Gastroesophageal sphincter (tissue), 4 donors: ENCODE measurements at places on chromosomes 13 and 19. TPM values are rescaled to one million over a fixed set of nuclear protein-coding genes. Genes with fewer than 3 reads are reported as not detected.
A peak's percentile ranks its signal among the peaks of the same experiment; 100 is the strongest.

The GJB2 gene
- 0.54 TPM for total RNA-seq

The ZNF550 gene
- total RNA-seq = 5.0 TPM

The LENG8 gene
- 48.6 TPM for total RNA-seq

The MISP3 gene
- 2.7 TPM for total RNA-seq

DNA sequence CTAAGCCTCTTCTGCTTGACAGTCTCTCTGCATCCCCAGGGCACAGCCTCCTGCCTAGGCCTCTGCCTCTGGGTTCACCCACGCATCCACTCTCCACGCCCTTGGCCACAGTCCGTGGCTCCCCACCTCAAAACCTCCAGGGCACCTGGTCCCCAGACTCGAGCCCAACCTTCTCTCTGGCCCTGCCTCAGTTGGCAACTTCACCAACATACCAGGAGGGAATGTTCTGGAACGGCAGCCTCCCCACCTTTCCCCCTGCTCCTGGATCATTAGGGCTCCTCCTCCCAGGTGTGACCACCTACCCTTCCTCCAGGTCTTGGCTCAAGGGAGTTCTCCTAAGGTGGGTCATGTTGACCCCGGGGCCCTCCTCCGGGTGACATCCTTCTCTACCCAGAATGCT lies 69.1 kb downstream of the SOX1 start:
- no peaks in the 10 kb centered on the region for H3K4me1 ChIP-seq
- no peak overlapping the region for H3K27ac ChIP-seq
- no peaks in the 10 kb centered on the region for H3K36me3 ChIP-seq
- ATAC-seq = no peak
- H3K27me3 ChIP-seq = peaks cover 65% of the 10 kb centered on the region

- no peaks in the 10 kb centered on the region for H3K36me3 ChIP-seq
- no peaks in the 10 kb centered on the region for H3K27me3 ChIP-seq
- H3K4me1 ChIP-seq = no peaks in the 10 kb centered on the region
- no peak for ATAC-seq
- H3K27ac ChIP-seq = no peak overlapping the region
- no peak overlapping the region for H3K4me3 ChIP-seq
Measured at GRCh38 chr13:32720026-32720425, 133.8 kb downstream of the PDS5B start.

- H3K4me1 ChIP-seq = no peaks in the 10 kb centered on the region
- no peaks in the 10 kb centered on the region for H3K27me3 ChIP-seq
- no peaks in the 10 kb centered on the region for H3K36me3 ChIP-seq
Measured at GRCh38 chr13:77528834-77529500, 6.5 kb upstream of the SCEL start.

DNA sequence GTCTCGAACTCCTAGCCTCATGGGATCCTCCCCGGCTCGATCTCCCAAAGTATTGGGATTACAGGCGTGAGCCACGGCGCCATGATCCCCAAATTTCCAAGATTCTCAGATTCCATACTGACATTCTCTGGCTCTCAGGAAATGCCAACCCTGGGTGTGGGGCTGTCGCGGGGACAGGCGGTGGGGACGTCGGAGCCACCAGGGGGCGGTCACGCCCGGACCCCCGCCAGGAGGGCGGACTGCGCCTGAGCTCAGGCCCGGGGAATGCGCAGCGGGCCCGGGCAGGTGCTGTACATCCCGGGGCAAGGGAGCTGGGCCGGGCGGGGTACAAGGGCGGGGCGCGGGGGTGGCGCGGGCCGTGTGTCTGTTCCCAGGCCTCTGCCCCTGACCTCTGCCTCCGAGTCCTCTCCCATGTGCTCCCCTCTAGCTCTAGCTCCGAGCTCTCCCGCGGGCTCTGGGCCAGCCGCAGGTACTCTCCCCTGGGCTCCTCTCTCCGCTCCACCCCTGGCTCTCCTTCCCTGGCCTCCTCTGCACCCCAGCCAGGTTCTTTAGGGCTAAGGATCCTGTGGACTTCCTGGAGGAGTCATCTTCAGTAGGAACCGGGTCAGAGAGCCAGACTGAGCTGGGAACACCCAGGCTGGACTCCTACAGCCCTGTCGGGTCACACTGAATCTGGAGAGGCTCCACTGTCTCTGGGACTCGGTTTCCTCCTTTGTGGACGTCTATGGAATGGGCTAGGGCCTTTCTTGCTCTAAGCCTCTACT lies 2.4 kb downstream of the PPP1R13L start:
- H3K36me3 ChIP-seq = no peaks in the 10 kb centered on the region
- no peak for ATAC-seq
- peaks cover 66% of the 10 kb centered on the region for H3K4me1 ChIP-seq
- H3K4me3 ChIP-seq = no peak overlapping the region

DNA sequence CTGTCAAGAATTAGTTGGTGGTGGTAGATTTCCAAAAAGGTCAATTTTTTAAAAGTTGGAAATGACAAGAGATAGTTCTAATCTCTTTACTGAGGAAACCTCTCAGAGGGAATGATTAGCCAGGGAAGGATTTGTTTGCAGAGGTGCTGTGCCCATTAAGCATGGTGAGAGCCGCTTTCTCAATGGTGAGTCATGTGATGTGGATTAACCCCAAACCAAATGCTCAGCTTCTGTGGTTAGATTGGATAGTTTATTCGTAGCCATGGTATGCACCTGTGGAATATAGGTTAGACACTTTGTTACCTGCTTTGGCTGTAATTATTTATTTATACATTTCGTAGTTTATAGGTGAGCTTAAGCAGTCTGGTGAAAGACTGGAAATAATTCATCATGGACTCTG lies 7.1 kb downstream of the HNRNPM start:
- peaks cover 53% of the 10 kb centered on the region for H3K4me1 ChIP-seq
- no peaks in the 10 kb centered on the region for H3K27me3 ChIP-seq
- peaks cover 28% of the 10 kb centered on the region for H3K36me3 ChIP-seq
- ATAC-seq = no peak
- no peak overlapping the region for H3K27ac ChIP-seq
- H3K4me3 ChIP-seq = no peak overlapping the region

DNA sequence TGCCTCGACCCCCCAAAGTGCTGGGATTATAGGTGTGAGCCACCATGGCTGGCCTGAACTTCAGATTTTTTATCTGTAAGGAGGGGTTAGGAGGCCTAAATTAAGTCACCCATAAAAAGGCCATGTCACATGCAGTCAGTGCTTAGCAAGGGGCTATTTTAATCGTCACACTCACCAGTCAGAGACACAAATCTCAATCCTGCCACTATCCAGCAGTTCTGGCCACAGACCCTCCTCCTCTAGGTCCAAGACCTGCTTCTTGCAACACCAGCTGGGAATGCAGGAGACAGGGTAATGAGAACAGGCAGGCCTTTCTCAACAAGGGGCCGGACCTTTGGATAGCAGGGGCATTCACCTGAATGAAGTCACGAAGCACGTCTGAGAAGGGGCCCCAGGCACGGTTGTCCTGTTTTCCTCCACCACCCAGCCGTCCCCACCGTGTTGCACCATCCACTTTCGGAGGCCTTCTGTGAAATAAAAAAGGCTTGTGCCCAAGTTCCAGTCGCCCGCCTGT lies 1.4 kb downstream of the FBXO27 start:
- H3K4me3 ChIP-seq = peak overlapping the region; percentile 81
- ATAC-seq = no peak
- no peaks in the 10 kb centered on the region for H3K27me3 ChIP-seq
- H3K4me1 ChIP-seq = no peaks in the 10 kb centered on the region
- H3K36me3 ChIP-seq = peaks cover 28% of the 10 kb centered on the region

DNA sequence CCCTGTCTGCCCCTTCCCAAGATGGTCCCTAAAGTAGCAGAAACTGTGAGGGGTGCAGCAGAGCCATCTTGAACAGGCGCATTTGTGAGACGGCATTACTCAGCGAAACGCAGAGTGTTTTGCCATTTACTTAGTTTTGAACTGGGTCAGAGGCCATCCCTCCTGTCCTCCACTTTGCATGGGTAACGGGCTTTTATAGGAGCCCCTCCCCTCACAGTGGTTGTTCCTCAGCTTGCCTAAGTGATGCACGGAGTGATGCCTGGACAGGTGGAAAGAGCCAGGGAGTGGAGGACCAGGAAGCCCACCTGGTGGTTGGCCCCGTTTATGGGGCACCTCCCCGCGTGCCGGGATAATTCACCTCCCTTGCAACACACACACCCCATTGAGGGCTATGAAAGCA lies 68.0 kb upstream of the C1QTNF9 start:
- H3K4me3 ChIP-seq = no peak overlapping the region
- H3K36me3 ChIP-seq = no peaks in the 10 kb centered on the region
- no peaks in the 10 kb centered on the region for H3K27me3 ChIP-seq
- H3K4me1 ChIP-seq = no peaks in the 10 kb centered on the region
- H3K27ac ChIP-seq = no peak overlapping the region

GRCh38 chr19:27884376-27884775 lies 1328.6 kb downstream of the UQCRFS1 start:
- H3K4me3 ChIP-seq = no peak overlapping the region
- no peaks in the 10 kb centered on the region for H3K36me3 ChIP-seq

- no peak for ATAC-seq
- peaks cover 30% of the 10 kb centered on the region for H3K27me3 ChIP-seq
- no peak overlapping the region for H3K27ac ChIP-seq
- H3K4me1 ChIP-seq = no peaks in the 10 kb centered on the region
Measured at GRCh38 chr19:38483016-38483630, 49.6 kb downstream of the RYR1 start.
